ENCODE measurements at places on chromosomes 3 and 15.

GRCh38 chr3:183807881-183808280 lies 17.5 kb downstream of the MAP6D1 start:
- DNase-seq: no peak

GRCh38 chr3:158384019-158384418 lies 187.0 kb upstream of the MLF1 start:
- DNase-seq: no peak

DNA sequence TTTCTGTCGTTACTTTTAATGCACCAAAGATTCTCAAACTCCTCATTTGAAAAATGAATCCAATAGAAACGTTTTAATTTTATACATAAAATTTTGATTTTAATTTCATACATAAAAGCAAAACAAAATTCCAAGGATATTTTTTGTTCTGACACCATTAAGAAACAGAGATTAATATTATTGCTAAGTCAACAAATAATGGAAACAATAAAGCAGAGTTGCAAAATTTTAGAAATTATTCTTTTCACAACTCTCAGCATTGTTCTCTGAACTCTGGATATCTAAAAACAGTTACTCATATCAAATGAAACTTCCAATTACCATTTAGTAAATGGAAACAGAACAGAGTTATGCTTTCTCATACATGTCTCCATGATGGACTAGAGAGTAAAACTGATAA lies 260.2 kb downstream of the EPHA6 start:
- no peak for DNase-seq

DNA sequence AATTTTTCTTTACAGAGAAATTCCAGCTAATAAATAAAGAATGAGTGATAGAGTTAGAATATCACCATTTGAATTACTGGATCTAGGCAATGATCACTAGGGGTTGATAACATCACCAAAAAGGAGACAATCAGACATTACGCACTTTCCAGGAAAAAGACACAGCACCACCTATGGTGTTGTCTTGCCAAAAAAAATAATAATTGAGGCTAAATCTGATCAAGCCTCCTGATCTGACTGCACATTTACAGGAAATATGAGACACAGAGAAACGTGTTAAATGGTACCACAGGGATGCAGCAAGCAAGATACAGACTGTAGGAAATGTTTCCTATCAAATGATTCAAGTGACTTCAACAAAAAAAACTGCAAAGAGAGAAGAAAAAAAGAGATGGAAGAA lies 92.8 kb downstream of the EOMES start:
- DNase-seq: no peak

GRCh38 chr15:62909257-62909656 lies 133.3 kb upstream of the TPM1 start:
- DNase-seq: peak; percentile 44

DNA sequence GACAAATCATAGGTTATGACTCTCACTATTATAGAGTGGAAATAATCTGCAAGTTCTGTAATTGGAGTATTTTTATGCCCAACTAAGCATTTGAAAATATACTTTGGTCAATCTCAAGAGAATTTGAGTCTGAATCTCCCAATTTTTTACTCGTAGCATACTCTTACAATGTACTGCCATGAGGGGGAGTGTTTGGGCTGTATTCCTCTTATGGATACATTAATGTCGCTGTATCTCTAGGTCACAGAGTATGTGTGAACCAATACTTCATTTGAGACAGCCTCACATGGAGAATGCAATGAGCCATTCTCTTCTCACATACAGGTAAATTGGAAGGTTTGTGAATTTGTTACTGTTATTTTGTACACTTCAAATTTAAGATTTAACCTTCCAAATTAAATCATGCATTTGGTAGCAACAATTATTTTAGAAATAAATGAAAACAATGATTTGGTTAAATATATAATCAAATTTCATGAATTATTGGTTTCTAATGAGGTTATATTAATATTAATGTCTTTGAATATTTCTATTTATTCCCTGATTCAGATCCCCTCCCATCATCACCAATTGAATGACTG lies 5.5 kb upstream of the CD200 start:
- DNase-seq: peak; percentile 65

- peak; percentile 73 for DNase-seq
These were observed 33.3 kb upstream of the VPS33B start for GRCh38 chr15:91055548-91056331.
